ENCODE measurements at places on chromosomes 1 and 21. TPM values are rescaled to one million over a fixed set of nuclear protein-coding genes. Genes with fewer than 3 reads are reported as not detected.
A peak's percentile ranks its signal among the peaks of the same experiment; 100 is the strongest.

The SASS6 gene
- 2.2 TPM for total RNA-seq

DNA sequence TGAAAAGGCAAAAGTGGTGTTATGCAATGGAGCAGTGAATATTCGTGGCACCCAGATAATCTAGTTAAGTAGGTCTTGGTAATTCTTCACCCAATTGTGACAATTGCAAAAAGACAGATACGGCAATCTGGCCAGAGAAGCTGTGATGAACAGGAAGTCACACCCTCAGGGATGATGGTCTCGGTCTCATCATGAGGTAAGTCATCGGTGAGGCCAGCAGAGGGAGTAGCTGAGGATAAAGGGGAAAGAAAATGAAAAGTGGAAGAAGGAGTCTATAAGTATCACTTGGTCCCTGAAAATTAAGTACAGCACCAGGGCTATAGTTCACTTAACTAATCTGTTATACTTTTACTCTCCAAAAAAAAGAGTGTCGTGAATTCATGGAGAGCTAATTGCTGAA lies 258.8 kb upstream of the NCAM2 start:
- no peak overlapping the region for H3K4me3 ChIP-seq
- no peak for DNase-seq
- H3K4me1 ChIP-seq: no peaks in the 10 kb centered on the region
- no peaks in the 10 kb centered on the region for H3K27me3 ChIP-seq

The SLC5A9 gene
- total RNA-seq: not detected

The LCA5L gene
- 0.79 TPM for total RNA-seq

DNA sequence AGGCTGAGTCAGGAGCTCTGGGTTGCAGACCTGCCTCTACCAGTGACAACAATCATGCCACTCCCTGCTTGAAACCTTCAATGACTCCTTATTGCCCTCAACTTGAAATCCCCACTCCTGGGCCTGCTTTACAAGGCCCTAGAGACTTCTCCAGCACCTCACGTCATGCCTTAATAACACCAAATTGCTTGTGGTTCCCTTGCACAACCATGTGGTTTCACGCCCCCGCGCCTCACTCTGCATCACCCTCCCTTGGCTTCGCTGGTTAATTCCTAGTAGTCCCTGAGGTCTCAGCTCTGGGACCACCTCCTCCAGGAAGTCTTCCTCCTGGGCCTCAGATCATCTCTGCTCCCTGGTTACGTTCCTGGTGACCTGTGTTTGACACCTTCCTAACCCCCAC lies 33.0 kb downstream of the EPHA2 start:
- no peak overlapping the region for H3K4me3 ChIP-seq
- no peak overlapping the region for H3K27ac ChIP-seq
- no peak for DNase-seq
- H3K27me3 ChIP-seq: no peaks in the 10 kb centered on the region
- no peaks in the 10 kb centered on the region for H3K36me3 ChIP-seq

GRCh38 chr1:110384581-110385321 lies 6.1 kb downstream of the SLC16A4 start:
- peak overlapping the region; percentile 49 for H3K27ac ChIP-seq
- DNase-seq: peak; percentile 70
- H3K4me3 ChIP-seq: no peak overlapping the region
- no peaks in the 10 kb centered on the region for H3K36me3 ChIP-seq

The CELA2A gene
- not detected for total RNA-seq
